ENCODE measurements at places on chromosomes 7 and 10. TPM values are rescaled to one million over a fixed set of nuclear protein-coding genes. Genes with fewer than 3 reads are reported as not detected.

DNA sequence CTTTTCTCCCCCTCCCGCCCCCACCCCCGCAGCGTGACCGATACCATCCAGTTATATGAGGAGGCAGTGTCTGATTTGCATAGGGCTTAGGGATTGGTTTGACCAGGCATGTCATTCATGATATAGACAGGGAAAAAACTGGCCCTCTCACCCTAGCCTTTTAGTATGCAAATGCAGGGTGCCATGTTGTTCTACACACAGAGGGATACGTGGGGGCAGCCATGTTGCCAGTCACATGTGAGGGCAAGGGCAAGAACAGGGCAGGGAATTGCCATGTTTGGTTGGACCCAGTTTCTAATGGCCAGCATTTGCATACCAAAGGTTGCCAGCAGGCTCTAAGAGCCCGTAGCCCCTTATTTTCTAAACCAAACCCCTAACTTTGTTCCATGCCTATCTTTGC is 552.1 kb downstream of the SORCS1 start:
- no peaks in the 10 kb centered on the region for H3K27me3 ChIP-seq
- no peak overlapping the region for H3K4me3 ChIP-seq
- H3K4me1 ChIP-seq = no peaks in the 10 kb centered on the region
- no peaks in the 10 kb centered on the region for H3K36me3 ChIP-seq
- no peak for DNase-seq

DNA sequence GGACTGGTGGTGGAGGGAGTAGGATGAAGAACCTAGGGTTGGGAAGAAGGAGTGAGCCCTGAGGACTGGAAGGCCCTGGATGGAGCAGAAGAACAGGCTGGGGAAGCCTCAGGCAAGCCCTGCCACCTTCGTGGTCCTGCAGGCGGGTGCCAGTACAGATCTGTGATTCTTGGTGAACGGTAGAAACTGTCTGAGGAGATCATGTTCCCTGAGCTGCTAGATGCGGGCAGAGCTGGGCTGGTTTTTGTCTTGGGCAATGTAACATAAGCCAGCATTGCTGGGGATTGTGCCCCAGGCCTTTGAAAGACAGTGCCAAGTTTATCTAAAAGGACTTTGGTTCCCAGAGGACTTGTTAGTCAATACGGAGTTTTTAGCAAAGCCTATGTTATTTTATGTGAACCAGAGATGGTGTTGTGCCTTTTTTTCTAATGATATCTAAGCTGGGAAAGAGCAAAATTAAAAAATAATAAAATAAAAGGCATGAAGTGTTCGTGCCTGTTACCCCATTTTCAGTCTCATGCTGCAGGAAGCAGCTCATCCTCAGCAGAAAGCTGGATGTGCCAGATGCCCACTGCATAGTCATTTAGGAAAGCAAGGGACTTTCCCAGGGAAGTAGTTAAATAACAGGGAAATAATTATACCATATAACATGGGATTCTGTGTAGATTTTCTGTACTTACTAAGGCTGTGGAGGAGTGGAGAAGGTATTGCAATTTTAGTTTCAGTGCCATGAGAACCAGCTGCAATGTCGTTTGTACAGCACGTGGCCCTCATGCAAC is 24.4 kb upstream of the FIGNL1 start:
- H3K27me3 ChIP-seq = no peaks in the 10 kb centered on the region
- no peak overlapping the region for H3K27ac ChIP-seq
- H3K4me1 ChIP-seq = no peaks in the 10 kb centered on the region
- no peak for DNase-seq
- H3K36me3 ChIP-seq = no peaks in the 10 kb centered on the region
- H3K4me3 ChIP-seq = no peak overlapping the region

DNA sequence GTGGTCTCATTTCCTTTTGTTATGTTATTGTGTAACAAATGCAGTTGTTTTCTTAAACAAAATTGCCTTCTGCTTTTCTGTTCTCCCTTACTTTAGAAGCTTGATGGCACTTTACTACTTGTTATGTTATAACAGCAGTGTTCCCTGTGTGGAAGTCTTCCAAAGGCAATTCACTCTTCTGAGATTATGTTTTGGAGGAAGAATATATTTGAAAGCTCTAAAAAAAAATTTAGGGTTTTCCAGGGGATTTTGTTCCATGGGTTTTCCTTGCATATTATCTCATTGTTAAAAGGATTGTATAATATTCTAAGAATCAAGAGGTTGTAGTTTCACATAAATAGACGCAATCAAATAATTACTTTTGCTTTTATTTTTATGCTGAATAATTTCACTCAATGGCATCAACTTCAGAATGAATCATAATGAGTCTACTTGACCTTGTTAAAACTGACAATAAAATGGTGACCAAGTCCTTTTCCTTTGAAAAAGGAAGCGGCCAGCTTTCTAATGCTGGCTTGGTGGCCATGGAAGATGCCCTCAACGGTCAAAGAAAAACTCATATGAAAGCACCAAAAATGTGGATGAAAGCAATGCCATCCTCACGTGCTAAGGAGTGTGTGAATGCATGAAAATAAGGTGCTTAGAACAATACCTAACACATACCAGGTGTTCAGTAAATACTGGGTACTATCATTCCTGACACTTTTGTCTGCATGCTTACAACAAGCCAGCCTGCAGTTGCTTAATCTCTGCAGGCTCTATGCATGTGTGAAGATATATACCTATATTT is 92.4 kb upstream of the KLF6 start:
- no peaks in the 10 kb centered on the region for H3K36me3 ChIP-seq
- no peak overlapping the region for H3K4me3 ChIP-seq

The CASTOR2 gene
- 11.7 TPM for total RNA-seq

DNA sequence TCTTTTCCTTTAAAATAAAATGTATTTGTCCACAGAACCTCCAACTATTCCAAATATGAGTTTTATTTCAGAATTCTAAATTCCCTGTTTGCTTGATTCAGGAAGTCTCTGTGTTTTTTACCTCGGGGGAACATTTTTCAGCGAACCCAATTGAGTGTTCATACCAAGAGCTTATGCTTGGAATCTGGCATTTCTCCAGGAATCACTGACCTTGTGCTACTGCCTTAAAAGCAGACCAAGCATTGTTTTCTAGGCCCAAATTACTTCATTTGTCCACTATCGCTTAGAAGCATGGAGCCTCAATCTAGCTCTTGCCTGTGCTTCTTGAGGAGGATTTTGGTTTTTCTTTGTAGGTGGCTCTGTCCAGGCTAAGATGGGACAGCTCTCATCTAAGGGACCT is 59.4 kb downstream of the EBLN1 start:
- no peaks in the 10 kb centered on the region for H3K27me3 ChIP-seq
- DNase-seq = no peak
- no peaks in the 10 kb centered on the region for H3K36me3 ChIP-seq
- no peaks in the 10 kb centered on the region for H3K4me1 ChIP-seq
- no peak overlapping the region for H3K4me3 ChIP-seq

GRCh38 chr10:97861097-97861750 is 11.6 kb downstream of the GOLGA7B start:
- no peak overlapping the region for H3K4me3 ChIP-seq
- H3K36me3 ChIP-seq = no peaks in the 10 kb centered on the region
- DNase-seq = no peak
- no peaks in the 10 kb centered on the region for H3K27me3 ChIP-seq

The ADAM12 gene
- 7.4 TPM for total RNA-seq

- no peak overlapping the region for H3K27ac ChIP-seq
- no peak for DNase-seq
- H3K4me1 ChIP-seq = peaks cover 5% of the 10 kb centered on the region
- no peaks in the 10 kb centered on the region for H3K36me3 ChIP-seq
Observed at GRCh38 chr7:36535866-36536664, 146.4 kb downstream of the ANLN start.

DNA sequence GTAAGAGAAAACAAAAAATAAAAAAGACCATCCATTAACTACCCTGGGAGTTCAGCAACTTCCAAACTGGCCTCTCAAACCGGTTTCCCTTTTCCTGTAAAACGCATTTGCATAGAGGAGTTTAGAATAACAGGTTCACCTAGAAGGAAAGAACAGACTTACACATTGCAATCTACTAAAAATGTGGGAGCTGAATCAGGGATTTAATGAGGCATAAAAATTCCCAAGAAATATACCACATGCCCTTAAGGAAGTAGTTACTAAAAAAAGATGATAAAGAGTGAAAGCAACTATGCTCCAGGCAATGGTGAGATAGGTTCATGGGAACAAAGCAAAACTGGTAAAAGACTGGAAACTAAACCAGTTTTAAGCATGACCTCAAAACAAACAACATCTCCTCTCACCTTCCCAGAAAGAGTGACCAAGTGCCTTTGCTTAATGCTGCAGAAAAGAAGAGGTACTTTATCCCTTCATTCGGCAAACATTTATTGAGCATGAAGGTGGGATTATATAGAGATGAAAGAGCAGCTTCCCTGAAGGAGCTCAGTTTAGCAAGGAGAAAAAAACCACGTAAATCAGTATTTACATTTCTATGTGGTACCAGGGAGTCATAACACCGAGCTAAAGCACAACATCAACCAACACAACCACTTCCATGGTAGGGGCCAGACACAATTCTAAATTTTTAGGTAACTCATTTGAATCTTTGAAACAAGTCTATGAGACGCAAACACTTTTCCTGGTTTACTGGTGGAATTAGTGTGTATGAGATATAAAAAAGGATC is 152.8 kb downstream of the SGMS1 start:
- H3K27me3 ChIP-seq = no peaks in the 10 kb centered on the region
- H3K36me3 ChIP-seq = no peaks in the 10 kb centered on the region
- no peak overlapping the region for H3K4me3 ChIP-seq
- H3K4me1 ChIP-seq = peaks cover 17% of the 10 kb centered on the region

DNA sequence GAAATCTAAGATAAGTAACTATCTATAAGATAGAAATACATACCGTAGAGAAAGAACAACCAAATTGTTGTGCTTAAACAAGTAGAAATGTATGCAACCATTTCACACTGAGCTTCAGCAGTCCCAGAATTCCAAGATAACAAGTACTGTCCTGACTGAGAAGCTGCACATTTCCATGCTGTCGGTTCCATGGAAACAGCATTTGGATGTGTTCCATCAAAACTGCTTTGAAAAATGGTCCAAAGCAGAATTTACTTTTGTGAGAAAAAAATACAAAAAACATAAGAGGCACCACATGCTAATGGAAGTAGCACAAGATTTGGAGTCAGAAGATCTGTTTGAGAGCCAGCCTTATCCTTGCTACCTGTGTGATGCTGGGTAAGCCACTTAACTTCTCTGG is 92.6 kb downstream of the MTERF1 start:
- H3K4me3 ChIP-seq = no peak overlapping the region
- H3K36me3 ChIP-seq = no peaks in the 10 kb centered on the region

- H3K4me3 ChIP-seq = no peak overlapping the region
- no peaks in the 10 kb centered on the region for H3K27me3 ChIP-seq
- H3K36me3 ChIP-seq = no peaks in the 10 kb centered on the region
Observed at GRCh38 chr7:20199015-20199737, 18.0 kb downstream of the MACC1 start.

GRCh38 chr10:63164166-63164623 is 31.1 kb downstream of the NRBF2 start:
- no peak overlapping the region for H3K4me3 ChIP-seq
- H3K27ac ChIP-seq = no peak overlapping the region
- H3K27me3 ChIP-seq = no peaks in the 10 kb centered on the region
- H3K4me1 ChIP-seq = no peaks in the 10 kb centered on the region
- no peaks in the 10 kb centered on the region for H3K36me3 ChIP-seq
- DNase-seq = no peak

- H3K4me3 ChIP-seq = no peak overlapping the region
- H3K27me3 ChIP-seq = no peaks in the 10 kb centered on the region
- H3K4me1 ChIP-seq = no peaks in the 10 kb centered on the region
- DNase-seq = no peak
Observed at GRCh38 chr10:59934701-59935100, 28.3 kb upstream of the CCDC6 start.

The C10orf105 gene
- 0.39 TPM for total RNA-seq

- no peak overlapping the region for H3K27ac ChIP-seq
- no peaks in the 10 kb centered on the region for H3K36me3 ChIP-seq
- H3K4me3 ChIP-seq = no peak overlapping the region
- H3K4me1 ChIP-seq = peaks cover 15% of the 10 kb centered on the region
- DNase-seq = no peak
Observed at GRCh38 chr10:51802030-51802429, 102.6 kb upstream of the CSTF2T start.

The KIF11 gene
- total RNA-seq = 128 TPM

GRCh38 chr7:46775776-46776175 is 806.1 kb downstream of the TNS3 start:
- no peaks in the 10 kb centered on the region for H3K27me3 ChIP-seq
- H3K4me1 ChIP-seq = peaks cover 5% of the 10 kb centered on the region

DNA sequence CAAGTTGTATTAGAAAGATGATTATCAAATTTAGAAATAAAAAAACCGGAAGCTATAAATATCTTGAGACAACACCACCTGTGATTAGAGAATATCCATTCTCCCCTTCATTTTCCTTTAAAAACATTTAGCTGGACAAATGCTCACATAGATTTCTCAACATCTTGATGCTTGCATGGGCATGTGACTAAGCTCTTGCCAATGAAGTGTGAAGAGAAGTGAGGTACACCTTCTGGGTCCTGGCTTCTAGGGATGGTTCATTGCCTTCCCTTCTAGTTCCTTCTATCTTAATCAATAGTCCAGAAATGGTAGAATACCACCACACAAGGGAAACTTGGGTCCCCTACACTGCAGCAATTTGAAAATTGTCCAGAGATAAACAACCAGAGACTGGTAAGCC is 41.0 kb downstream of the WAPL start:
- no peaks in the 10 kb centered on the region for H3K4me1 ChIP-seq
- H3K36me3 ChIP-seq = peaks cover 5% of the 10 kb centered on the region
- H3K4me3 ChIP-seq = no peak overlapping the region

GRCh38 chr10:60809157-60809556 is 30.9 kb downstream of the CDK1 start:
- H3K4me1 ChIP-seq = no peaks in the 10 kb centered on the region
- no peaks in the 10 kb centered on the region for H3K27me3 ChIP-seq
- H3K4me3 ChIP-seq = no peak overlapping the region
- no peak for DNase-seq
- no peak overlapping the region for H3K27ac ChIP-seq

The NUTM2A gene
- 0.69 TPM for total RNA-seq

GRCh38 chr7:29647020-29647654 is 83.5 kb downstream of the PRR15 start:
- no peaks in the 10 kb centered on the region for H3K27me3 ChIP-seq
- no peak overlapping the region for H3K27ac ChIP-seq
- no peaks in the 10 kb centered on the region for H3K36me3 ChIP-seq
- no peak for DNase-seq
- no peak overlapping the region for H3K4me3 ChIP-seq
- no peaks in the 10 kb centered on the region for H3K4me1 ChIP-seq

- no peak overlapping the region for H3K4me3 ChIP-seq
- peak; percentile 93 for DNase-seq
- no peaks in the 10 kb centered on the region for H3K36me3 ChIP-seq
- peak overlapping the region; percentile 98 for H3K27ac ChIP-seq
- H3K27me3 ChIP-seq = no peaks in the 10 kb centered on the region
Observed at GRCh38 chr10:101644002-101644401, 51.0 kb downstream of the FBXW4 start.

The PIP gene
- not detected for total RNA-seq

GRCh38 chr7:130667593-130668257 is 823 bp downstream of the COPG2 start:
- H3K36me3 ChIP-seq = peaks cover 21% of the 10 kb centered on the region
- no peak for DNase-seq
- peaks cover 10% of the 10 kb centered on the region for H3K27me3 ChIP-seq
- H3K27ac ChIP-seq = no peak overlapping the region
- H3K4me1 ChIP-seq = peaks cover 13% of the 10 kb centered on the region

The LYZL2 gene
- total RNA-seq = not detected

All from neural progenitor cell (in vitro differentiated cells).